ENCODE measurements at places on chromosomes 2 and 18.

- DNase-seq: peak; percentile 92
Observed at GRCh38 chr2:100752628-100753333, 67.2 kb upstream of the NPAS2 start.

- no peak for DNase-seq
Observed at GRCh38 chr2:128662051-128662471, 343.4 kb upstream of the HS6ST1 start.

- DNase-seq: no peak
Observed at GRCh38 chr2:169464882-169465281, 14.4 kb upstream of the BBS5 start.

DNA sequence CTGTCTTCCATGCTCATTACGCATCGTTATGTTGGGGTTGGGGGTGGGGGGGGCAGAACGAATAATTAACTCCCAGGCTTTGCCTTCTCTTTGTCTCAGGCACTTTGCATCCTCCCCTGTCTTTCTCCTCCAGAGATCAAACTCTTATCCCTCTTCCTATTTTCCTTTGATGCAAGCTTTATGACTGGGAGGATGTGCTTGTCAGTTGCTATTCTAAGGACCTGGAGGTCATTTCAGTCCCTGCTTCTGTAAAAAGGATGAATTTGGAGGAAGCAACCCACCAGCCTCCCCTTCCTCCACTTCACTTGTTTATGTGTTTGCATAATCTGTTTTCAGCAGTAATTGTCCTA is 87.5 kb downstream of the ZCCHC2 start:
- DNase-seq: no peak

DNA sequence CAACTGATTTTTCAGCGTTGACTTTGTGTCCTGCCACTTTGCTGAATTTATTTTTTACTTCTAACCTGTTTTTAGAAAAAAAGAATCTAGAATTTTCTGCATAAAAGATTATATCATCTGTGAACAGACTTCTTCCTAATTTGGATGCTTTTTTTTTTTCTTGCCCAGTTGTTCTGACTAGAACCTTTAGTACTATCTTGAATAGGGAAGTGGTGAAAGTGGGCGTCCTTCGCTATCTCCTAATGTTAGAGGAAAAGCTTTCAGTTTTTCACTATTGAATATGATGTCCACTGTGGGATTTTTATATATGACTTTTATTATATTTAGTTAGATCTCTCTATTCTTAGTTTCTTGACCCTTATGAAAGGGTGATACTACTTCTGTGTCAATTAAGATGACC is 25.7 kb upstream of the KCNJ13 start:
- DNase-seq: no peak

DNA sequence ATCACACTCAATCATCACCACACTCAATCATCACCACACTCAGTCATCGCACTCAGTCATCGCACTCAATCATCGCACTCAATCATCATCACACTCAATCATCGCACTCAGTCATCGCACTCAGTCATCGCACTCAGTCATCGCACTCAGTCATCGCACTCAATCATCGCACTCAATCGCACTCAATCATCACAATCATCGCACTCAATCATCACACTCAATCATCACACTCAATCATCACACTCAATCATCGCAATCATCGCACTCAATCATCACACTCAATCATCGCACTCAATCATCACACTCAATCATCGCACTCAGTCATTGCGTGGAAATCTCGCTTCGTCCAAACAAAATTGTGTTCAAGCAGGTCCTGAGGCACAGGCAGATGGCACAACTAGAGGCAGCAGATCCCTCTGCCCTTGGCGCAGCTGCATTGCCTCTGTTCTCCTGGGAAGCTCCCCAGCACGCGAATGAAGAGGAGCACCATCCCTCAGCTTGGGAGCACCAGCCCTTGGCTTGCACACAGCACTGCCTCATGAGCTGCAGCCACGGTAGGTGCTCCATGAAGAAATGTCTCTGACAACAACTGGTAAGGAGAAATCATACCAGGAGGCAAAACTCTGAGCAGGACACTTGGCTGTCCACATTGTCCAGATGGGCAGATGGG is 108.1 kb downstream of the EIPR1 start:
- no peak for DNase-seq

GRCh38 chr2:128342550-128342949 is 23.9 kb upstream of the HS6ST1 start:
- no peak for DNase-seq
